Stimulated activated CD8-positive, alpha-beta memory T cell treated with anti-CD3 and anti-CD28 coated beads, Interleukin-7, amount 100 ng/mL, for 48 hours (primary cell): ENCODE measurements at places on chromosomes 7 and 10.

- no peak for DNase-seq
These were observed 65.6 kb downstream of the SCRN1 start for GRCh38 chr7:29924006-29924405.

- no peak for DNase-seq
These were observed 6.1 kb downstream of the CHRM2 start for GRCh38 chr7:136874393-136875032.

GRCh38 chr10:32112055-32112454 lies 55.8 kb upstream of the KIF5B start:
- no peak for DNase-seq

DNA sequence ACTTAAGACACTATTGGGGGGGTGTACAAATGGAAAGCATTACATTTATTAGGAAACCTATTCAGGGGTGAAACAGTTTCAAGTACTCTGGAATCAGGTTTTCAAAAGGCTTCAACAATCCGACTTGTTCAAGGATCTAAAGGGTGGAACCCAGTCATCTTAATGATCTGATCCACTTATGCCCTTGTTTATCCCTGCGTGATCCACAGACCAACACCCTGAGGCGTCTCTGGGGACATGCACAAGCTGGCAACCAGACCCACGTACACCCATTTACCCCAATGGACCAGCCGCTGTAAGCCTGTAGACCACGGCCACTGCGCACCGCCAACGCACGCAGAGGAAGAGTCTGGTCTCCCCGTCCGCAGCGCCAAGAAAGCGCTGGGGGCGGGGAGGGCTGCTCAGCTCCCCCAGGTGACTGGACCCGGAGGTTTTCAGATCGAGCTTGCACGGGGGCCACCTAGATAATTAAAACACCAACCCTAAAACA lies 13.4 kb downstream of the HNRNPF start:
- DNase-seq, result no peak

DNA sequence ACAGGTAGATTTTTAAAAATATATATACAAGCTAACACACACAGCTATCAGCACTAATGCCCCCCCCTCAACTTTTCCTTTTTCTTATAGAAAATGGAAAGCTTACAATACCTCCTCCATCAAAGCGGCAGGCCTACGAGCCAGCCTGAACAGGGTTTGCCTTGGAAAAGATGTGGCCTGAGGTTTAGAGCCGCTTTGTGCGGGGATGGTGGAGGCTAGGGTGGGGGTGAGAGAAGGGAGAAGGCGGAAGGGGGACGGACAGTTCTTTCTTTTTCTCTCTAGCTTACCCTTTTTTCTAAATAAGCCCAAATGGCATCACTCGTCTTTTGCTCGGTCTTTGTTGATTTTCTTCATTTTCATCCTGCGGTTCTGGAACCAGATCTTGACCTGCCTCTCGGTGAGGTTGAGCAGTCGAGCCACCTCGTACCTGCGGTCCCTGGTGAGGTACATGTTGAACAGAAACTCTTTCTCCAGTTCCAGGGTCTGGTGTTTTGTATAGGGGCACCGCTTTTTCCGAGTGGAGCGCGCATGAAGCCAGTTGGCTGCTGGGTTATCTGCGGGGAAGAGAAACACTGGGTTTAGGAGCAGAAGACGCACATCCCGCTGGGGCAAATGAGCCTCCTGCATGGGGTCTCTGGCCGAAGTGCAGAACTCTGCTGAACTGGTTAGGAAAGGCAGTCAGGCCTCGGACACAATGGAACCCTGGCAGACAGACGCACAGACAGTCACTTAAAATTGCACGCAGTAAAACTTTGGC lies 1.9 kb downstream of the HOXA9 start:
- DNase-seq, result no peak

- DNase-seq, result no peak
These were observed 213.0 kb downstream of the BUB3 start for GRCh38 chr10:123367195-123367594.

GRCh38 chr10:43125274-43125845 lies 12.9 kb upstream of the CSGALNACT2 start:
- no peak for DNase-seq

- DNase-seq, result no peak
These were observed 21.9 kb downstream of the FRA10AC1 start for GRCh38 chr10:93680412-93681047.

DNA sequence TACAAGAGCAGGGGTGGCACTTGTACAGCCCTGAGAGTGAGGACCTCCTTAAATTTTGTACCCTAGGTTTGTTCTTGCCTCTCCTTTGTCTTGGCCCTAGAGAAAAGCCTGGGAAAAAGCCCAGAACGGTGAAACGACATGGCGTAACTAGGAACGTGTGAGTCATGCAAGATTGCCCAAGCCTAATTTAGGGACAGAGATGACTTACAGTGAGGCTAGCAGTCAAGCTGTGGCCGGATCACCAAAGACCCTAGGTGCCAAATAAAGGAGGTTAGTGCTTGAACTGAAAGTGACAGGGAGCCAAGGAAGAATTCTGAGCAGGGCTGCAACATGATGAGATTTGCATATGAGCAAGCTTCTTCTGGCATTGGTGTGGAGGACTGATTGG lies 25.1 kb downstream of the TBXAS1 start:
- DNase-seq, result no peak

DNA sequence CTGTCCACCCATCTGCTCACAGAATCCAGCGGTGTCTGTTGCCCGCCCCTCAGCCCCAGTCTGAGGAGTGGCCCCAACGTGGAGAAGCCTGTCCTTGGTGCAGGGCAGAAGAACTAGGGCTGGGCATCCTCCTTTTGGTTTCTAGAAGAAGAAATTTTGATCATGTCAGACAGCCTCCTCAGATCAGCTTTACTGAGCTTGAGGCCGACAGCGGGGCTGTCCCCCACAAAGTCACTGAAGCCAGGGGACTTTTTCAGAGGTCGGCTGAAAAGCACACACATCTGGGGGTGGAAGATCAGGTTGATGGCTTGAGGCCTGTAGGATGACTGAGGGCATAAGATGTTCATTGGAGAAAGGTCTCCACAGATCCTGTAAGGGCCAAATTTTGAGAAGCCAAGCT lies 767.9 kb downstream of the GRID1 start:
- DNase-seq, result no peak

GRCh38 chr7:80508440-80508839 lies 3.4 kb downstream of the GNAT3 start:
- DNase-seq, result no peak

- no peak for DNase-seq
These were observed 127.9 kb downstream of the TCERG1L start for GRCh38 chr10:131183546-131184045.

DNA sequence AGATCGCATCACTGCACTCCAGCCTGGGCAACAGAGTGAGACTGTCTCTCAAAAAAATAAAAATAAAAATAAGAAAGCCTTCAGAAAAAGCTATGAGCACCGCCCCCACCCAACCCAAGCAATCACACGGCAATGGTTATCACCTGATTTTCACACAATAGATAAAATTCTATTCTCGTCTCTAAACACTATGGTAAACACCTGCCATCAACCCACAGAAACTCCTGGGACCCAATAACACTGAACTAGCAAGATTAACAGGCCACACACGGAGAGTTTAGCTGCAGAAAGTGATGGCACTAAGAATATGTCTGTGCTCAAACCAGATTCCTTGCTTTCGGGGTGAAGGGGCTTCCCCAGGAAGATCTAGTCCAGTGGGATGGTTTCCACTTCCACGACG lies 173.8 kb downstream of the DIP2C start:
- DNase-seq, result no peak

DNA sequence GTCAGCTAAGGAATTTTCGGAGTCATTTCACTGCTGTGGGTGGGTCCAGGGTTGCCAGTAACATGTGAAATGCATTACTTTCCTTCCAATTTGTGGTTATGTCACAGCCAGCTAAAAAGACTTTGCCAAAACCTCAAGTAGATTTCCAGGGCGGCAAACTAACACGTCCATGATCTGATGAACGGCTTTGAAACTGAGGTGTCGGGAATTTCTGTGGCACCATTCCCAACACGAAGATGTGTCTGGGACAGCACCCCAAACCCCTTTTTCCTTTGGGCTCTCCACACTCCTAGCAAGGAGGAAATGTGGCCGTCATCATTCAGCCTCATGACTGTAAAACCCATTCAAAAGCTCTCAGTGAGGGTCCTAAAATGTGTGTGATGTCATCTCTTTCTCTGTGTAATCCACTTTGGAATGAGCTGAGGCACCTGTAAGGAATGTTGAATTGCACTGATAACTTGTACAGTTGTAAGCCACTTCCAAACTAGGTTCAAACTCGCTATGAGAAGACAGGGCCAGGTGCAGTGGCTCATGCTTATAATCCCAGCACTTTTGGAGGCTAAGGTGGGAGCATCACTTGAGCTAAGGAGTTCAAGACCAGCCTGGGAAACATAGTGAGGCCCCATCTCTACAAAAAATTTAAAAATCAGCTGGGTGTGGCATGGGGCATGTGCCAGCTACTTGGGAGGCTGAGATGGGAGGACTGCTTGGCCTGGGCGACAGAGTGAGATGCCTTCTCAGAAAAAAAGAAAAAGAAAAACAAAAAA lies 146.1 kb upstream of the FRMD4A start:
- no peak for DNase-seq

DNA sequence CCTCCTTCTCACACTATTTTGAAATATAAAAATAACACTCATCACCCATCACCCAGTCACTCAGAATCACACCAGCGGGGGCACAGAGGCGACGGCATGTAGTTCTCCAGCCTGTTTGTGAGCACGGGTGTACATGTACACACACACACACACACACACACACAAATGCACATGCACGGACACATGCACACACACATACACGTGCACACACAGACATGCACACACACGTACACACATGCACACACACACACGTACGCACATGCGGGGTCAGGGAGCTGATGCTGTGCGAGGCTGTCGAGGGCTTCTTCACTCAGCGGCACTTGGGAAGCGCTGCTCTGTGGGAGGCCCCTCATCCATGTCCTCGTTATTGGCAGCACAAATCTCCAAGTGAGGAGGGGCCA lies 178.8 kb downstream of the ELFN1 start:
- DNase-seq, result no peak

- DNase-seq, result no peak
These were observed 43.0 kb upstream of the DLX6 start for GRCh38 chr7:96962221-96962885.

- no peak for DNase-seq
These were observed 52.5 kb upstream of the USP6NL start for GRCh38 chr10:11663763-11664555.

- no peak for DNase-seq
These were observed 148.8 kb downstream of the MAGI2 start for GRCh38 chr7:79304711-79305110.

DNA sequence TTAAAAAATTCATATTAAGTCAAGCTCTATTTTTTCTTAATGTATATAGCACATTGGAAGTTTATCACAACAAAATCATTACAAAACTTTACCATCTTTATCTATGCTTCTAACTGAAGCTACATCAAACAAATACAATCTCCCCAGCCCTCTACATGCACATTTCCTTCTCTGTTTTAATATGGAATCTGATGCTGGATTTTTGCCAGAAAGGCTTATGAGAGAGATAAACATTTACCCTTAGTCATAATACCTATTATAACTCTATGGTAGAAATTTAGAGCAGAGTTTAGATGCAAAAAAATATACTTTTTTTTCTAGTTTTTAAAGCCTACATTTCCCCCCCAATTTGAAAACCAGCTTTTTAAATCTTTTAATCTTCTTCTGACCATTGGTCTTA lies 1198.6 kb downstream of the GATA3 start:
- no peak for DNase-seq

GRCh38 chr7:140650367-140650766 lies 9.8 kb upstream of the DENND2A start:
- DNase-seq, result no peak

DNA sequence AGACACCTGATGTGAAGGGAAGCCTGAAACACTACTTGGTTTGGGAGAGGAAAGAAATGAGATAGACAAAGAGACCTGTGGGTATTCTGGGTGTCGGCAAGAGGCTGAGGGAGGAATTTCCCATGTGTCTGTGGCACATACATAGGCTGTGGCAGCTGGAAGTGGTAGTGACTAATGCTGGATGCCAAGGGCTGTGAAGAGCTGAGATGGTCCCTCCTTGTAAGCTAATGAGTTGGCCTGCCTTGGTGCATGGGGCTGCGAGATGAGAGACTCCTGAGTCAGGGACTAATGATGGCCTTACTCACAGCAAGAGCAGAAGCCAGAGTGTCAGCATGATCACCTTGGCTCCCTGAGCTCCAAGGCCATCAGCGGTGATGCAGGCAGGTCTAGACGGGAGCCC lies 119.0 kb upstream of the EEPD1 start:
- no peak for DNase-seq

- no peak for DNase-seq
These were observed 49.9 kb upstream of the STEAP1B start for GRCh38 chr7:22549667-22550513.

- DNase-seq, result no peak
These were observed 42.5 kb downstream of the FOXK1 start for GRCh38 chr7:4724648-4725013.

DNA sequence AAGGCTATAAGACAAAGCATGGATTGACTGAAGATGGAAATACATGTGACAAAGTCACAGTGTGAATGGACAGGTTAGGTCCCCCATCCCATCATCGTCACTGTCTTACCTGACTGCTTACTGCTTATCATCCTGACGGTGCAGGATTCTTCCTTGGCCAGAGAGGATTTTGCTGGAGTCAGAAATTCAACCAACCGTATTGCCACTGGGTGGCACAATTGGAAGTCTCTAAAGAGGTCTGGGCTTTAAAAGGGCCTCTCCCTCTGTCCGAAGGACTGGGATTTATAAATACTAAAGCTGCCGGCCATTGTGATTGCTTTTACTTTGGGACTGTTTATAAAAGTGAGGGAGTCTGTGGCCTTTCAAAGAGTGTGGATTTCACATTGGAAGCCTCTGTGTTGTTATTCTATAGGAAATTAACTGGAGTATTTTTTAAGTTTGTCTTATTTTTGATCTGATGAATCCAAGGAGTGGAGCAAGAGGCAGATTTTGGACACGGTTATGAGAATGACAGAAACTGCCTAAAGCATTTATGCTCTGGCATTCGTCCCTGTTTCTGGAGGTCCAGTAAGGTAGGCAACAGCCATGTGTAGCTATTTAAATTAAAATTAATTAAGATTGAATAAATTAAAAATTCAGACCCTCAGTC lies 113.3 kb upstream of the CREB5 start:
- DNase-seq, result no peak

GRCh38 chr10:84047258-84048010 lies 91.9 kb upstream of the GHITM start:
- DNase-seq, result no peak

DNA sequence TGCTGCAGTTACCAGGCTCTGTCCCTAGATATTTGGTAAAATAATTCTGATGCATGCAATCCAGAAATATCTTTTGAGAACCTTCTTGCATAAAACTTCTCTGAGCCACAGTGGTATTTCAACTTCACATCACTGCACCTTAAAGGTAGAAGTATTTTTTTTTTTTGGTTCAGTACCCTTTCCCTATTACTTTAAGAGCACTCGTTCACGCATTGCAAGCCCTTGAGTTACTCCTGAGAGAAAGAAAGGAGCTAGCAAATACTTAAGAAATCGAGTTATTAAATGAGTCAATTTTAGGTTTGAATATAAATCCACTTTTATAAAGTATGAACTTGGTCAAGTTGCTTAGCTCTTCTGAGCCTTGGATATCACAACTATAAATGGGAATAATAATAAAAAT lies 607.1 kb upstream of the LRRTM3 start:
- no peak for DNase-seq

GRCh38 chr7:8115547-8116402 lies 146.2 kb downstream of the ICA1 start:
- no peak for DNase-seq

GRCh38 chr7:114658216-114658615 lies 243.6 kb downstream of the FOXP2 start:
- no peak for DNase-seq
